Neural progenitor cell (in vitro differentiated cells): ENCODE measurements at places on chromosomes 6 and 20. TPM values are rescaled to one million over a fixed set of nuclear protein-coding genes. Genes with fewer than 3 reads are reported as not detected.

Gene MEP1A
- not detected in 2 replicates for total RNA-seq

- DNase-seq: no peak
Observed at GRCh38 chr6:144294016-144294415, 8.9 kb downstream of the UTRN start.

Gene MUC21
- not detected in 2 replicates for total RNA-seq

- DNase-seq: no peak
Observed at GRCh38 chr6:128463942-128464341, 56.5 kb downstream of the PTPRK start.

GRCh38 chr6:56793938-56794337 is 151.2 kb upstream of the DST start:
- no peak for DNase-seq

GRCh38 chr6:65126667-65127066 is 580.4 kb downstream of the EYS start:
- peak; percentile 2 for DNase-seq

DNA sequence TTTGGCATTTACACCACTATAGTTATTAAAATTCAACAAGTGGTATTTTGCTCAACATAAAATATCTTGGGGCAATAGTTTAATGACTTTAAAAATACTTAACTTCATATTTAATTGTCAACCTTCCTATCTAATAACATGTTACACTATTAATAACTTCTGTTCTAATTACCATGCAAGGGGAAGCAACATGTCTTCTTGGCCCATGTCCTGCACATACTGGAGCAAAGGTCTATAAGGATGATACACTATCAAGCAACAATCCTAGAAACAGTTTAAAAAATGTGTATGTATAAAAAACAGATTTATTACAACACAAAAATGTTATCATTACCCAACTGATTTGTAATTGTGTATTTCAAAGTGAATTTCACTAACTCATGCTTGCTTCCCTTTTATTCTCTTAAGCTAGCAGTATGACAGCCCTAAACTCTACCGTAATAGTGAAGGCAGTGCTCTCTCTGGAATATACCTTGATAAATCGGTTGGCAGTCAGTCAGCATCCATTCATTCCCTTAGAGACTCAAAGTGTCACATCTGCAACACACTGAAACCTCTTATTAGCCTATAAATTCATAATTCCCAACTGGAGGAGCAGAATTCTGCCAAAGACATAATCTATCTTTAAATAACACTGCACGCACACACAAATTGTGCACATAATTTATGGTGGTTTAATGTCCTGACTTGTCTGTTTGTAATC is 18.3 kb downstream of the CCNC start:
- no peak for DNase-seq

DNA sequence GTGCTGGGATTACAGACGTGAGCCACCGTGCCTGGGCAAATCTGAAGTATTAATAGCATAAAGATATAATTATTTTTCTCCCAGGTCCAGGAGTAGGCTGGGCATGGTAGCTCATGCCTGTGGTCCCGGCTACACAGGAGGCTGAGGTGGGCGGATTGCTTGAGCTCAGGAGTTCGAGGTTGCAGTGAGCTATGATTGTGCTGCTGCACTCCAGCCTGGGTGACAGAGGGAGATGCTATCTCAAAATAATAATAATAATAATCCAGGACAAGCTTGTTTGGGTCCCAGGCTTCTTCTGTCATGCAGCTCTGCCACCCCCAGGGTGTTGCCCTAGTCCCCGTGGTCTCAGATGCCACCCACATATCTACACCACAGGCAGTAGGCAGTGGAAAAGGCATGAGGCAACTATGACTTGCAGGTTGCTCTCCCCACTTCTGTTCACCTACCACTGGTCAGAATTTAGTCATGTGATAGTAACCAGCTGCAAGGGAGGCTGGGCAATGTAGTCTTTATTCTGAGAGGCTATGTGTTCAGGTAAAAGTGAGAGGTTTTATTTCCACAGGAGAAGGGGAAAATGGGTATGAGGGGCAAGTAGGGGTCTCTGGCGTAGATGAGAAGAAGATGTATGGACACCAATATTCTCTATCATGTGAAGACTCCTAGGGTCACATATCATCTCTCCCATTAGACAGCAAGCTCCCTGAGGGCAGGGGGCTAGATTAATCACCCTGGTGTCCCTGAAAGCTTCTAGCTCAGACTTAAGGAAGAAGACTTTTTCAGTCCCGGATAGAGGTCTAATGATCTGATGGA is 25.7 kb downstream of the TCF15 start:
- no peak for DNase-seq

DNA sequence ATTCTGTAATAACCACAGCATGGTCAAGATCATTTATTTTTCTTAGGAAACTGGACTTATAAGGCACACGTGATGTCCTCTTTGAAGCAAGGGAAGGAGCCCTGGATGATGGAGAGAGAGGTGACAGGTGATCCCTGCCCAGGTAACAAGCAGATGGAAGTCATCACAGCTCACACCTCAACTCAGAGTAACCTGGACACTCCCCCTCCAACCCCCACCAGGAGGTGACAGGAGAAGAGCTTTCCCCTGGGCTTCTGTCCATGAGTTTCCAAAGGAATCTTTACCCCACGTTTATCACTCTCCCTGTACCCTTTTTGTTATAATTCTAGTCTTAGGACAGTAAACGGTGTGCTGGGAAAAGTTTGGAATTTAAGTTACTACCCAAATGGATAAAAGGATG is 28.4 kb downstream of the ZNF334 start:
- no peak for DNase-seq

Gene LY6G6F
- total RNA-seq: not detected in 2 replicates

GRCh38 chr6:147048930-147049329 is 155.3 kb upstream of the STXBP5 start:
- no peak for DNase-seq

DNA sequence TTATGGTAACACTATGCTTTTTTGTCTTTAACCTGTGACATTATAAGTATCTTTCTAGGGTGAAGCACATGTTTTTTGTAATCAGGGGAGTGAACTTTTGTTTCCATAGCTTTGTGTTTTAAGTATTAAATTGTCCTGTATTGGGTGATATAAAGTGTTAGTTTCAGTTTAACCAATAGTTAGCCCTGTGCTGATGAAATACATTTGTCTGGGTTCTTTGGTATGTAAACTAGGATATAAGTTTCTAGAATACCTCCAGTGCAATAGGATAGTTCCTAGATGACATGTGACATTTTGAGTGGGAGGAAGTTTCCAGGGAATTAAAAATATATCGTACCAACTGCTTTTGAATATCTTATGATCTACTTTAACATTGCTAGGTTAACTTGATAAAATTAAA is 611.0 kb upstream of the MARCKS start:
- DNase-seq: no peak

GRCh38 chr6:2296781-2297180 is 51.4 kb upstream of the GMDS start:
- no peak for DNase-seq

Gene USP49
- total RNA-seq: 25.0 and 30.7 TPM in 2 replicates

Gene MTG2
- total RNA-seq: 16.2 and 19.2 TPM in 2 replicates

Gene MANEA
- total RNA-seq: 10.0 and 16.3 TPM in 2 replicates

- no peak for DNase-seq
Observed at GRCh38 chr6:36042618-36043260, 15.1 kb downstream of the MAPK14 start.

Gene MOXD1
- 2.3 and 4.8 TPM in 2 replicates for total RNA-seq

DNA sequence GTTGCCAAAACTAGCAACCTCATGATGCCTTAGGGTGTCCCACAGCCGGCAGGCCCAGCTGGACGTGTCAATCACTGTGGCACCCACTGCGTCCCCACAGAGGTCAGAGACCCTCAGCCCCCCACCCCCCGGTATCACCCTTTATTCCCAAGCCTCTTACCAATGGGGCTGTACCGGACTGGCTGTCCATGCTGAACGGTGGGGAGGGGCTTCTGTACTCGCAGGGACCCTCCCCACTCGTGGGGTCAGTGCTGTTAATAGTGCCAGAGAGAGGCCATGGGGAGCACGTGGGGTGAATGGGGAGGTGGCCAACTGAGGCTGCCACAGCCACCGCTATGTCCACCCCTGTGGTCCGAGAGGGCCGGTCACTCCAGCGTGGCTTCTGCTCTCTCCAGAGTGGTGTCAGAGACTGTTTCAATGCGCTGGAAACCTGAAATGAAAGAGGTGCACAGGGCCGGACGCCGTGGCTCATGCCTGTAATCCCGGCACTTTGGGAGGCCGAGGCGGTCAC is 68.6 kb downstream of the THBS2 start:
- DNase-seq: no peak

Gene IRAK1BP1
- 9.3 and 13.8 TPM in 2 replicates for total RNA-seq

DNA sequence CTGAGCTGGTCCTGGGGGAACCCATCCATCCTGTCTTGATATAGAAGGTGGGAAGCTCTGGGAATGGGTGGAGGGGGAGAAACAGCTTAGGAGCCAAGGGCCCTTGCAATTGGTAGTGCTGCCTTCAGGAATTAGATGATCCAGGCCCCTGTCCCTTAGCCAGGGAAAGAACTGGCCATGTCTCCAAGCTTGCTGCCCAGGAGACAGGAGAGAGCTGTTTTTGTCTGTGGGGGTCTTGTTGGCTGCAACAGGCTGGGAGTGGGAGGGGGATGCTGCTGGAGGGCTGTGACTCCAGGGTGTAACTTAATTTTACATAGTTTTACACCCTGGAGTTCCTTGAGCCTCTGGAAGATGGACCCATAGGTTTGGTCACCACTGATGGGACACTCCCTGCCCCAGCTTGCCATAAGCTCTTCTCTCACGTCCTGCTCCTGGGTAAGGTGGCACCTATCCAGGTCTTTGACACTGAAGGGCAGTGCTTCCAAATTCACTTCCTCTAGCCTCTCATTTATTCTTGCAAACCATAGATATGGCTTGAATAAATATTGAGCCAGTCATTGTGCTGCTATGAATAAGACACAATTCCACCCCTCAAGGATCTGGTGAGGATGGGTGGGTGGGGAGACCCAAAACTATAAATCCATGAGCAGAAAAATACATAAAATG is 16.8 kb downstream of the VEGFA start:
- DNase-seq: no peak

GRCh38 chr20:47117773-47118172 is 223.1 kb downstream of the EYA2 start:
- no peak for DNase-seq

DNA sequence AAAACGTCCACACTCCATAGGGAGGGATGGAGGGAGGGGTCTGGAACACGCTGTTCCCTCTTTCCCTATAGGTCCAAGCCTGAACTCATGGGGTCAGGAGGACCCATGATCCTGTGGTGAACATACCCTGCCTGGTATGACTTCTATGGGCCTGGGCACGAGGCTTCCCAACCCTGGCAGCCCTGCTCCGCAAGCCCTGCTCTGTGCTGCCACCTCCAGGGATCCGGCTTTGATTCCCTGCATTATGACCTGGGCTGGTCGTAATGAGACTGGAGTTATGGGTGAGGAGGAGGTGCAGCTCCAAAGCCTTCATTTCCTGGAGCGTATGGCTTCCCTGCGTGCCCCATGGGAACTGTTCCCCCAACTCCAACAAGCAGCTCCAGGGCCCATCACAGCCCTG is 54.9 kb downstream of the CDH22 start:
- peak; percentile 64 for DNase-seq

GRCh38 chr6:111727802-111728201 is 122.1 kb upstream of the TRAF3IP2 start:
- DNase-seq: no peak

Gene IPCEF1
- total RNA-seq: 0.13 and 0.25 TPM in 2 replicates

Gene CARMIL1
- 11.0 and 13.3 TPM in 2 replicates for total RNA-seq

Gene CDSN
- total RNA-seq: not detected in 2 replicates
